HepG2 (cell line): ENCODE measurements at places on chromosomes 4 and X. TPM values are rescaled to one million over a fixed set of nuclear protein-coding genes. Genes with fewer than 3 reads are reported as not detected.

ZNF732 gene
- polyA plus RNA-seq = not detected in 2 replicates

CXCL6 gene
- polyA plus RNA-seq = not detected in 2 replicates

CXCL10 gene
- polyA plus RNA-seq = not detected in 2 replicates

SOD3 gene
- 0.04 TPM in 1 of 2 replicates, not detected in the other for polyA plus RNA-seq

DSPP gene
- polyA plus RNA-seq = not detected in 2 replicates

TEX13C gene
- polyA plus RNA-seq = not detected in 2 replicates

GRCh38 chrX:129777218-129778030 is 2.3 kb upstream of the SASH3 start:
- no peaks in the 10 kb centered on the region for H3K27me3 ChIP-seq
- H3K4me1 ChIP-seq = peaks cover 49% of the 10 kb centered on the region
- H3K27ac ChIP-seq = peak overlapping the region; percentile 51
- DNase-seq = peak; percentile 19
- H3K4me3 ChIP-seq = no peak overlapping the region

DNA sequence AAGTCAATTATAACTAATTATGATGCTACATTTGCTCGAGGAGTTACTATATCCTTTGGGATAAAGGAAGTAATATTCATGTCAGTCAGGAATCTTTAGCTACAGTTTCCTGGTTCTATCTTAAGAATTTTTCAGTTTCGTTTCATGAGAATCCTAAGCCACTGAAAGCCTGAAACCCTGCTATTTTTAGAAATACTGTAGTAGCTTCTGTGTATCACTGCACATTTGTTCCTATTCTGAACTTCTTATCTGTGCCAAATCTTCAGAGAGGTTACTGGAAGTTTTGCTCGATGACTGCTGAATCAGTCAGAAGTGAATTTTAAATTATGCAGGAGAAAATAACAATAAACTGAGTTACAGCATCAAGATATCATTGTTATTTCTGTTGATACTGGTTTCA is 249.2 kb downstream of the TENM3 start:
- H3K27ac ChIP-seq = no peak overlapping the region
- H3K27me3 ChIP-seq = no peaks in the 10 kb centered on the region
- DNase-seq = no peak
- H3K4me1 ChIP-seq = no peaks in the 10 kb centered on the region
- no peak overlapping the region for H3K4me3 ChIP-seq
- no peaks in the 10 kb centered on the region for H3K36me3 ChIP-seq

DNA sequence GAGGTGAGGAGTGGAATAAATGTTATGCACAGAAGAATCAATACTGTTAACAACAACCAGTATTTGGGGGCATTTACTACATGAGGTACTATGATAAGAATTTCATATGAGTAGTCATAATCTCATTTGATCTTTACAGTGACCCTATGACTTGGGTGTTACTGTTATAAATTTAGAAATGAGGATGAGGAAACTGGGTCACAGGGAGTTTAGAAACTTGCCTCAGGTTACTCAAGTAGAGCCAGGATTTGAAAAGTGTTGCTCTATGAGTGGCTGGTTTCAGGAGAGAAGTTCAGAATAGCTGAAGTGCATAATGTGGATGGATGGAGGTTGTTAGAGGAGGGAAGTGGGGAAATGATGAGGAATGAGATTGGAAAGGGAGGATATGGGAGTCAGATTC is 16.6 kb upstream of the DDIT4L start:
- H3K36me3 ChIP-seq = no peaks in the 10 kb centered on the region
- no peaks in the 10 kb centered on the region for H3K27me3 ChIP-seq
- no peak overlapping the region for H3K4me3 ChIP-seq

GRCh38 chr4:153560908-153561307 is 94.7 kb downstream of the TMEM131L start:
- no peak for DNase-seq
- no peak overlapping the region for H3K27ac ChIP-seq
- H3K4me3 ChIP-seq = no peak overlapping the region
- H3K36me3 ChIP-seq = no peaks in the 10 kb centered on the region
- H3K4me1 ChIP-seq = peaks cover 39% of the 10 kb centered on the region
- H3K27me3 ChIP-seq = no peaks in the 10 kb centered on the region

DNA sequence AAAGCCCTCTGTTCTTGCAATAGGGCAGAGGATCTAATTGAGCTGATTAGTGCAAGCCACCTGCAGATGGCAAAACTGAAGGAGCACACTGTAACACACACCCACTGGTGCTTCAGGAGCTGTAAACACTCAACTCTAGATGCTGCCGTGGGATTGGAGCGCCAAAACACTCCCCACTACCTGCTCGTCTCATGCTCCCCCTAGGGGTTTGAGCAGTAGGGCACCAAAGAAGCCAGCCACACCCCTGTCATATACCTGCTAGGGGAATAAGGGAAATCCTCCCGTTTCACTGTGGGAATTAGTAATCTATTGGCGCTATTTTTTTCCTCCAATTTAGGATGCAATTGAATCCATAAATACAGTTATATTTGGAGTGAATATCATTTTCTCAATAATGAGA is 360.2 kb downstream of the GLUD2 start:
- H3K36me3 ChIP-seq = no peaks in the 10 kb centered on the region
- DNase-seq = no peak
- no peak overlapping the region for H3K4me3 ChIP-seq
- H3K27ac ChIP-seq = no peak overlapping the region
- no peaks in the 10 kb centered on the region for H3K4me1 ChIP-seq

- DNase-seq = no peak
- H3K27me3 ChIP-seq = no peaks in the 10 kb centered on the region
- H3K36me3 ChIP-seq = peaks cover 19% of the 10 kb centered on the region
- peaks cover 98% of the 10 kb centered on the region for H3K4me1 ChIP-seq
- peak overlapping the region; percentile 9 for H3K27ac ChIP-seq
Measured at GRCh38 chr4:123406872-123407271, 10.3 kb downstream of the SPRY1 start.

DNA sequence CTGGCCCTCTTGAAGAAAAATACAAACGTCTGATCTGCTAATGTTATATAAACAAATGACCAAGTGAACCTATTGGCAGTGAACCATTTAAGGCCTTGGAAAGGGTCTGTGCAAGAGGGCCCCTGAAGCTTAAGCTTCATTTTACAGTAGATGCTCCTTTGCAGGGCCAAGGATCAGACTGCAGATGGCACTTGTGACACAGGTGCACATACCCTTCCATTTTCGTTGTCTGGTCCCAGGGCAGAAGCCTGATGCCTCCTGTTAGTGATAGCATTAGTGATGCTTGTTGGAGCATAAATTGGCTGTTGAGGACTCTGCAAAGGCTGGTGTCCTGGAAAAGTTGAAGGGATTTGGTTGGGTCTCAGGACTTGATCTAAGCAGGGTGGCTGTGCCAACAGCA is 46.5 kb downstream of the ETNPPL start:
- H3K27me3 ChIP-seq = 0 out of 3 replicates have a peak, but pooled peaks cover 4% of the 10 kb centered on the region
- no peak overlapping the region for H3K4me3 ChIP-seq
- no peak overlapping the region for H3K27ac ChIP-seq
- no peak for DNase-seq

GRCh38 chr4:89397441-89397840 is 89.8 kb upstream of the GPRIN3 start:
- H3K27ac ChIP-seq = no peak overlapping the region
- H3K4me3 ChIP-seq = no peak overlapping the region
- no peaks in the 10 kb centered on the region for H3K4me1 ChIP-seq

DNA sequence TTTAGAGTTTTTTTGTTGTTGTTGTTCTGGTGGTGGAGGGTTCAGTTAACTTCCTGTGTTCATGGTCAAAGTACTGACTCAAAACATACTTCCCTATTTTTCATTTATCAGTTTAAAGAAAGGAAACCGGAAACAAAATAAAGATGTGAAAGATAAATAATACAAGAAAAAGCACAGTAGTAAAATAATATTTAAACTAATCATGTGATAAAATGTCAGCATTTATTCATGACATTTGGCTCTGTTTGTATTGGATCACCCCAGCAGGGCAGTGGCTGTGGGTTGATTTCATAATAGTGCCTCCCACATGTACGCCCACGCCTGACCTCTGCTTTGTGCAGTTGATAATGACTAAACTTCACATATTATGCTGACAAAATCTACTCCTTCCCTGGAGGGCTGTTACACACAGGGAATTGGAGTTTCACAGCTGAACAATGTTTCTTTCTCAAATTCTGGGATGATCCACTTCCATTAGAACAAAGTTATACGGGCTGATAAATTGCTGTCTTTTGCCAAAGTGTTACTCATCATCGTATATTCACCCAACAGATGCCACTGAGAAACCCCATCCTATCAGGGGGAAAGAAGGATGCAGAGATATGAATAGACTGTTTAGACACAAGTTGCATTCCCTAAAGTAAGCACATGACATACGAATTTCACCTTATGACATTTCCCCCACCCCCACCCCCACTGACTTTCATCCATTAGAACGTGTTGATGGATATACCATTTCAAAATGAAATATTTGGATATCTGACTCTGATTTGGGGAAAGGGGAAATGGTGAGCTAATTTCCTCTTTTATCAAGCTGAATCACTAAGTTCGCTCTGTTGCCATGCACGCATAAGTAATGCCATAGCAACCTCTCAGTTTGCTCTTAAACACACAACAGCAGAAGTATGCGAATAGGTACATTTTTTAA is 48.3 kb downstream of the AMELX start:
- no peak for DNase-seq
- no peak overlapping the region for H3K27ac ChIP-seq
- no peaks in the 10 kb centered on the region for H3K4me1 ChIP-seq
